ENCODE measurements at places on chromosomes 11 and 22.

DNA sequence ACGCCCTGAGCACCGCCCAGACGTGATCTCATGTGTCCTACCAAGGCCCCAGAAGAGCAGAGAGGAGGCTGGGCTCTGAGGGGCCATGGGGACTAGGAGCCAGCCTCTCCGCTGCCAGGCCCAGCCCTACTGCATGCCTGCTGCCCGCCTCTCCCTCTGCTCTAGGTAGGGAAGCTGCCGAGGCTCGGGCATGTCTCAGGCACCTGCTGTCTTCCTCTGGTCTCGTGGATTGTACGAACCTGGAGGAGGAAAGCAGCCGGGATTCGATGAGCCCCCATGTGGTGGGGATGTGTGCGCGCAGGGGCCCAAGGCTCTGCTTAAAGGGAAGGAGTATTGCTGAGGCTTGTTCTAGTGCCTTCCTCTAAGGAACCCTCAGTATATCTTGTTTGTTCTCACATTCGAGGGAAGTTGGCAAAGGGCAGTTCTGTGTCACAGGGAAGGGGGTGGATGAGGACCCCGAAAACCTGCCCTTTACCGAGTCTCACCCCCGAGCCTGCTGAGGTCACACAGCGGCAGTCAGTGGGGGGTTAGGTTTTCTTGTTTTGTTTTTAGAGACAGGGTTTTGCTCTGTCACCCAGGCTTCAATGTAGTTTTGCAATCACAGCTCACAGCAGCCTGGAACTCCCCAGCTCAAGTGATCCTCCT, 21.2 kb downstream of the DAGLA start:
- no peak for DNase-seq

DNA sequence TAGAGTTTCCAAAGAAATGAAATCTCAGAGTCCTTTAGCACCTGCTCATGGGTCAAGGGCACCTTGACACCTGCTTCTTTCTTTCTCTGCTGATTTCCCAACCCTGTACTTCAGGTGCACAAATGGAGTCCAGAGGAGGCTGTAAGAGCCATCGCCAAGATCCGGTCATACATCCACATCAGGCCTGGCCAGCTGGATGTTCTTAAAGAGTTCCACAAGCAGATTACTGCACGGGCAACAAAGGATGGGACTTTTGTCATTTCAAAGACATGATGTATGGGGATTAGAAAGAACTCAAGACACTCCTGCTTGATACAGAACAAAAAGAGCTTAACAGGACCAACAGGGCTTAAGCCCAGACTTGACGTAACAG, 5.9 kb downstream of the PTPMT1 start:
- DNase-seq: no peak

DNA sequence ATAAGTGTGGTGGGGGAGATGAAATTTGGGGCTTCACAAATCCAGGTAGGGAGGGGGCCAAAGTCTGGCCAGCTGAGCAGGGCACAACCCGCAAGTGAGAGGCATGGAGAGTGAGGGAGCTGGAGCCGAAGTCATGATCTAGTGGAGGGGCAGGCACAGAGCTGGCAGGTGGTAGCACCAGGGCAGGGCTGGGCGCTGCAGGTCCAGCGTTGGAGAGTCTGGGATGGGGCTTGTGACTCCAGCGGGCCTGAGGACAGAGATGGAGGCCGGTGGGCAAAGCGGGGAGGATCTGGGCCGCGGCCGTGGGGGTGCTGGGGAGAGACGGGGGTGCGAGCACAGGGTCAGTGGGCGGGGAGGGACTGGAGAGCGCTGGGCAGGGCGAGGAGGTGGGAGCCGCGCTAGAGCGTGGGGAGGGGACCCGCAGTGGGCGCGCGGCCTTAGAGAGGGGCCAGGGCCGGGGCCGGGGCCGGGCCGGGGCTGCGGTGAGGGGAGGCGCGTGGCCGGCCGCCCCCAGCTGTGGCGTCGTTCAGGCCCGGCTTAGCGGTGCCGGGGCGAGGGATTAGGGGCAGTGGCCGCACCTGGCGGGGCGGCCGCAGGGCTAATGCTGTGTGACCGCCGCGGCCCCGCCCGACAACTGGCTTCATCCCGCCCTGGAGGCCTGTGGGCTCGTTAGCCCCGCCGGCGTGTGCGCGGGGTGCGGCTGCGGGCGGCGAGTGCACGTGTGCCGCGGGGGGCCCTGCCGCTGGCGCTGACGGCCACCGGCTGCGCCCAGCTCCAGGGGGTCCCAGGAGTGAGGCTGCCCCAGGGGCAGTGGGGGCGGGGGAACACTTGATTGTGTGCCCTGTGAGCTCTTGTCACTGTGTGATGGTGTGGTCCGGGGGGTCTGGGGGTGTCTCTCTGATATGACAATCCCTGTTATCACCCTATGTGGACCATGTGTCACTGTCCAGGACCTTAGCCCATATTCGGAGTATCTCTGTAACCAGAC, 23.6 kb upstream of the MYOD1 start:
- no peak for DNase-seq

- no peak for DNase-seq
Measured at GRCh38 chr11:96178049-96178886, 164.7 kb downstream of the MAML2 start.

DNA sequence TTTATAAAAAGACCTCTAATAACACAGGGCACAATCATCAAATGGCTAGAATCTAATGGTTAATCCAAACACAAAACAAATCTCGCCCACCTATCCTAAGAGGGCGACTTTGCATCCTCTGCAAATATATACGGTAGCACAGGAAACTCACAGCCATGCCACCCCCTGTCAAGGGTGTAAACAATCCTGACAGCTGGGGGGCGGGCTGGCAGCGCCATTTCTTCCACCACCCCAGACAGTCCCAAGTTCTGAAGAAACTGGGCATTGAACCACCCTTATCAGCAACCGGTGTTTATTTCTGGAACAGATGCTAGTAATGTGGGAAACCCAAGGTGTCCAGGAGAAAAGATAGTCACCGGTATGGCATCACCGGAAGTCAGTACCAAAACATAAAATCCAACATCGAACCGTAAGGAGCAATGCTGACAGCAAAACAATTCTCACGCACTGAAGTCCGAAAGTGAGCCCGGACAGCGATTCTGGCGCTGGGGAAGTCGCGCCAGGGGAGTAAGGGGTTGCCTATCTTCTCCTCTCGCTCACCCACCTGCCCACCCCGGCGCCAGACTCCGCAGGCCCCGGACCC, 825 bp downstream of the FBXO3 start:
- peak; percentile 28 for DNase-seq

DNA sequence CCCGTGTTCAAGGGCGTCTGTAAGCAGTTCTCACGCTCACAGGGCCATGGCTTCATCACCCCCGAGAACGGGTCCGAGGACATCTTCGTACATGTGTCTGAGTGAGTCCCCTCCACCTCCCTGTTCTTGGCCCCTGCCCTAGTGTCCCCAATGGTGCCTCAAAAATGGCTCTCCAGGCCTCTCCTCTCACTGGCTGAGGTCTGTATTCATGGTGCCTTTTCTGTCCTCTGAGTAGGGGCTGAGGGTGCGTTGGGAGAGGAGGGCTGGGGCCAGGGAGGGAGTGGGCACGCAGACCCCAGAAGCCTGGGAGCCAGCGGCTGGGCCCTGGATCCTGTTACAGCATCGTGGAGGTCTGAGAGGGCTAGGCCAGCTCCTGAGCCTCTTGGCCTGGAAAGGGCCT, 12.9 kb downstream of the CSDC2 start:
- no peak for DNase-seq

DNA sequence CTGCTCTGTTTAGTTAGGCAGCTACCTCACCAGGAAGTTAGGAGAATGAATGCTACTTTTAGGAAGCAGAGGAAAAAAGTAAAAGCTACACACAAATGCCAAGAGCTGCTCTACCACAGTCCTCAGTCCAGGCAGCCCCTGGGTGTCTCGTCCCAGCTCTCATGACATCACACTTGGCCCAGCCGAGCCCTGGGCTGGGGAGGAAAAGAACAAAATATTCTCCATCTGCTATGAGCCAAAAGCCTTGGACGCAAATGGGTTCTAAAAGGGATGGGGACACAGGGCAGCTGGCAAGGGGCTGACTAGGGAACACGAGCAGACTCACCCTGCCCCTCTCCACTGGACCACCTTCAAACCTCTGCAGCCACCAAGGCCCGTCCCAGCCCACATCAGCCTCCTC, 26.1 kb downstream of the TMEM184B start:
- no peak for DNase-seq

DNA sequence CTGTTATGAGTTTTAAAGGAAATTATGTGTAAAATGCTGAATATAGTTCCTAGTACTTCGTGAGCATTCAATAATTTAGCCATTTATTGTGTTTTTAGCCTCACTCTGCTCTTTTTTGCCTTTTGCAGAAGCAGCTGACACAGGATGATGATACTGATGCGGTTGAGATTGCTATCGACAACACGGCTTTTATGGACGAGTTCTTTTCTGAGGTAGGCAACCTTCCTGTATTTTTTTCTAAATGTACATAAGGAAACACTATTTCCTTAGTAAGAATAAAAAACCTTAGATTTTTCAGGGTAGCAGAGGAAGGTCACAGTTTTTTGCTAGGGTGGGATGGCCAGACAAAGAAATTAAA, 17.9 kb downstream of the STX3 start:
- DNase-seq: no peak

- DNase-seq: no peak
Measured at GRCh38 chr11:128800871-128801417, 66.2 kb downstream of the KCNJ1 start.

DNA sequence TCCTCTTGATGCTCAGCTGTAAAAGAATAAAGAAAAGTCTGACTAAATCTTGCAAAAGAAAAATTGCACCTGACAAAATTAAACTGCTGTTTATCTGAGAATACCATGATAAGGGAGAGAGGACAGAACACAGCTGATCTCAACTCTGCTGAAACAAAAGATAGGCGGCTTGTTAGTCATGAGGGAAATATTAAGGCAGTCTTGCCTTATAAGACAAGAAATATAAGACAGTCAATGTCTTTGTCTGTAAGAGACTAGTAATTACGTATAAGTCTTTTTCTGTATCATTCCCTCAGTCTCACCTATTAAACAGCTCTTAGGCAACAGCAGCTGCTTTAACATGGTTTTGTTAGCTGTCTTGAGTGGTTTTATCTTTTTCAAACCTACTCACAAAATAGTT, 296.6 kb downstream of the LUZP2 start:
- no peak for DNase-seq

- DNase-seq: no peak
Measured at GRCh38 chr11:107017433-107018218, 650 bp downstream of the GUCY1A2 start.

GRCh38 chr11:102664001-102664752, 39.0 kb upstream of the MMP20 start:
- no peak for DNase-seq

- DNase-seq: no peak
Measured at GRCh38 chr11:119590651-119591351, 138.2 kb downstream of the NECTIN1 start.

- DNase-seq: no peak
Measured at GRCh38 chr11:33443684-33444083, 186.5 kb downstream of the HIPK3 start.

DNA sequence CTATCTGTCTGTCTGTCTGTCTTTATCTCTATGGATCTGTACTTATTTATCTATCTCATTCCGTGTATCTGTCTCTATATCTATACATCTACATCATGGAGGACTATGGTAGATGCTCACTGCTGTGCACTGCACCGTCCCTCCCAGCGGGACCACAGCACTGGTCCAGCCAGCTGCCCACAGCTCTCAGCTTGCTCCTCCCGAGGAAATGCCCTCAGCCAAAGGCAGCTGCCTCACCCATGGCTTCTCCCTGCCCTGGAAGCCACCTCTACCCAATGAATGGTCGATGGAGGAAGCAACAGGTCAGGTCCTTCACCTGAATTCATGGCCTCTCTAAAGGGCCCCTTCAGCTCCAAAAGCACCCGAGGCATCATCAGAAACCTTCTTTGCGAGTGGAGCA, 14.7 kb upstream of the CD81 start:
- no peak for DNase-seq

DNA sequence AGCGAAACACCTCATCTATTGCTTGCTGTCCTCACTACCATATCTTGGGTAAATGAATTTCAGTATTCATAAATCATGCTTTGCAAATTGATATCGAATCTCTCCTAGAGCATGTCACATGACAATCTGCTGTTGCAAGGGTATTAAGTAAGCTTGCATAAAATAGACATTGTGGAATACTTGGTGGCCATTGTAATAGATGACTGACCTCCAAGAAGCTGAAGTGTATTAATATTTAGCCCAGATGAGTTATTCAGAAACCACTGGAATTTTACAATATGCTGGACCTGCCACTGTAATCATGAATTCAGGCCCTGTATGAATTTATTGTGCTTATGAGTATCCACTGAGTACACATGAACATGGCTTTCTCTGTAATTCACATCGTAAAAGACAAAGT, 289.7 kb upstream of the ARHGAP42 start:
- DNase-seq: no peak

GRCh38 chr11:79304599-79305212, 136.1 kb downstream of the TENM4 start:
- DNase-seq: no peak

DNA sequence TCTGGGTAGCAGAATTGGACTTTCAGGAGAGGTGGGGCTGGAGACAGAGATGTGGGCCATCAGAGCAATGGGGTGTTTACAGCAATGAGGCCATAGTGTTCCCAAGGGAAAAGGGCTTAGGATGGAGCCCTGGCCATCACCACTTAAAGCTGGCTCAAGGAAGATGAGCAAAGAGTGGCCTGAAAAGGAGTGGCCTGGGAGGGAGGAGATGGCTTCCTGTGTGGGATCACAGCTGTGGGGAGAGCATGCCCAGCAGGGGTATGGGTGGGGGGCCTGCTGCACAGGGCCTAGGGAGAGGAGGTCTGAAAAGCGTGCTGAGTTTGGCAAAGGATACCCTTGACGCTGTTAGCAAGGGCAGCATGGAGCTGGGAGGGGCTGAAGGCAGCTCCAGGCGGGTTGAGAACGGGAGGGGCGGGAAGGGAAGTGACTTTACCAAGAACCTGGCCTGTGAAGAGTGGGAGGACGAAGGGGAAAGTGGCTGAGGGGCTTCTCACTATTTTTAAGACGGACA, 13.9 kb downstream of the LRRC32 start:
- no peak for DNase-seq

GRCh38 chr11:100687054-100687629, at the start of gene ARHGAP42:
ARHGAP42 (plus strand) TSS chr11:100687288; CDS start chr11:100687679, 391 bp downstream.
- no peak for DNase-seq

- DNase-seq: no peak
Measured at GRCh38 chr11:60064111-60064510, 7.6 kb downstream of the MS4A3 start.

- DNase-seq: no peak
Measured at GRCh38 chr11:827897-828192, at the start of gene CRACR2B. CRACR2B (plus strand) TSS chr11:827919; CDS start chr11:828608, 689 bp downstream.

All from CD8-positive, alpha-beta T cell (primary cell).